ENCODE measurements at places on chromosomes 3 and 15. TPM values are rescaled to one million over a fixed set of nuclear protein-coding genes. Genes with fewer than 3 reads are reported as not detected.

SLC9C1 gene
- not detected for total RNA-seq

- no peaks in the 10 kb centered on the region for H3K4me1 ChIP-seq
- DNase-seq: no peak
- H3K27ac ChIP-seq: no peak overlapping the region
- no peak overlapping the region for H3K4me3 ChIP-seq
- no peaks in the 10 kb centered on the region for H3K36me3 ChIP-seq
Observed at GRCh38 chr15:66955871-66956585, 109.4 kb upstream of the SMAD3 start.

CCR3 gene
- total RNA-seq: not detected

- no peak overlapping the region for H3K4me3 ChIP-seq
- no peaks in the 10 kb centered on the region for H3K4me1 ChIP-seq
- H3K27ac ChIP-seq: no peak overlapping the region
- H3K36me3 ChIP-seq: no peaks in the 10 kb centered on the region
Observed at GRCh38 chr15:62275831-62276230, 110.7 kb upstream of the C2CD4B start.

DNA sequence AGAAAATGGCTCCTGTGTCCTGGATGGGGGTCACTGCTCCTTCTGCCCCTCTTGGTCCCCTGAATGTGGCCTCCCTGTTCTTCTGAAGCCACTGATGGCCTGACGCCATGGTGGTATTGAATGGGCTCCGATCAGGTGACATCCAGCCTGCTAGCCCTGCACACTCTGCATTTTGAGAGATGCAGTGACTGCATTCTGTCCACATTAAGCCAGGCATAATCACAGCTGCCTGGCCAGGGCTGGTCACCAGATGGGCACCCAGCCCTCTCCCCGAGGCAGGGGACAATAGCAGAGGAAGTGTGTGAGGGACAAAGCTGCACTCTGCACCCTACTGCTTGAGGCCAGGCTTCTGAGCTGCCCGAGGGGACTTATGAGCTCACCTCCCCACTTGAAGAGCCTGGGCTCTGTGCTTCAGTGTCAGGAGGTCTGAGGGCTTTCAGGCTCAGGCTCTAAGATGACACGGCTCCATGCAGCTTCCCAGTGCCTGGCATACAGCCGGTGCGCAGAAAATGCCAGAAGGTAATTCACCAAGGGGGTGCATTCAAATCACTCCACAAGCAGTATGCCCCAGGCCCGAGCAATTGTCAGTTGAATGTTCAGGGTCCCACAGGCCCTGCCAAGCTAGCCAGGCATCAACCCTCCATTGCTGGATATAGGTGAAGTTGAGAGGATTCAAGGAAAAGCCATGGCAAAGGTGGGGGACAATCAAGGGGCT lies 56.8 kb downstream of the WNT7A start:
- no peaks in the 10 kb centered on the region for H3K4me1 ChIP-seq
- H3K36me3 ChIP-seq: no peaks in the 10 kb centered on the region
- no peak overlapping the region for H3K27ac ChIP-seq
- no peak overlapping the region for H3K4me3 ChIP-seq
- DNase-seq: no peak
- H3K27me3 ChIP-seq: no peaks in the 10 kb centered on the region
